ENCODE measurements at places on chromosomes 1 and 21.

DNA sequence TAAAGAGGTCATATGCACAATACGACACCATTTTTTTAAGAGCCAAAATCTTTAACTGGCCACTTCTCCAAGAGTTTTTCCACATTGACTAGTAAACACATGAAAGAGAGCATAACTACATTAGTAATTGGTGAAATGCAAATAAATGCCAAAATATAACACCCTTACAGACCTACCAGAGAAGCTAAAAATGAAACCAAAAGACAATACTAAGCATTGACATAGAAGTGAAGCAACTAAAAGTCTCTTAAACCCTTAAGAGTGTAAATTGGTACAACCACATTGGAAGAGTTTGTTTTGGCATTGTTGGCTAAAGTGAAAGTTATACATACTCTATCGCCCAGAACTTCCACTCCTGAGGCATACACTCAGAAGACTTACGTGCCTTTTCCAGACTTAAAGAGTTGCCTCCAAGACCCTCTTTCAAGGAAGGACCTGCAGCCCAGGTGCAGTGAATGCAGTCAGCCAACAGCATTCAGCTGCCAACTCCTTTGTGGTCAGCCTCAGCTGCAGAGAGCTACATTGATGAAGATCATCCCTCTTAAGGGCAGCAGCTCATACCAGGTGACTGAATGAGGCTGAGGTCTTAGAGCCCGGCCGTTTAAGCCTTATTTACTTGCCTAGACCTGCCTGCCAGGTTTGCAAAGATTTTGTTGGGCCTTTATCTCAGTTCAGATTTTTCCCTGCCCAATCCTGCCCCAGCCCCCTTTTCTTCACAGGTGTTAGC, 839.1 kb upstream of the ADGRL2 start:
- no peak for DNase-seq

GRCh38 chr1:48572646-48573258, 100.7 kb upstream of the SPATA6 start:
- DNase-seq: no peak

DNA sequence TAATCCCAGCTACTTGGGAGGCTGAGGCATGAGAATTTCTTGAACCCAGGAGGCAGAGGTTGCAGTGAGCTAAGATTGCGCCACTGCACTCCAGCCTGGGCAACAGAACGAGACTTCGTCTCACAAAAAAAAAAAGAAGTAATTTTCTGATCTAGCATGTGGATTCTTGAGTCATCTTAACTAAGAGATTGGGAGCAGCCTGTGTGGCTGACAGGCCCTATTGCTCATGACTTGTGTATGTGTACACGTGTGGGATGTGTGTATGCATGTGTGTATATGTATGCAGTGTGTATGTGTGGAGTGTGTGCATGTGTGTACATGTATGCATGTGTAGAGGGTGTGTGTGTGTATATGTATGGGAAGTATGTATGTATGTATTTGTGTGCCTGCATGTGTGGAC, 29.5 kb downstream of the DOP1B start:
- no peak for DNase-seq

GRCh38 chr1:4052657-4053056, 152.6 kb upstream of the C1orf174 start:
- no peak for DNase-seq

DNA sequence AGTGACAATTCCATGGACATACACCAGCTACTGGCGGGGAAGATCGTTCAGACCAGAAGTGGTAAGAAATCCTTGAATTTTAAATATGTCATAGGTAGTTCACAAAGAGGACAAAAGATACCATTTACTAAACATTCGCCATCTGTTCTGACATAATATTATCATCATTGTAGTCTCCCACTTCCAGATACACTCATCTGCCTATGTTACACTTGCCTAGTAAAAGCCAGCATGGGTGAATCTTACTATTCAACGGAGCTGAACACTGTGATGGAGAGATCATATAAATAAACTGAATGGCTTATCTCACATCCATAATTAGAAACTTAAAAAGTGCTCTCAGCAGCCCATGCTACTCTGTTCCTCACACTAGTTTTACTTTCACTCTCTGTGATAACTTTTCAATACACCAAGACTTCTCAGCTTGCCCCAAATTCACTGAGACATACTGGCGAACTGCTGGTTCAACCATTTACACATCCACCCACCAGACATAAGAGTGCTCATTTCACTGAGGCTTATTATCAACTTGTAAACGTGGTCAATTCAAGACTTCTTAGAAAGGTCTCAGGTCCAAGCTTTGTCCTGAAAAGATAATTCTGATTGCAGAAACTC, 463 bp upstream of the PRRC2C start:
- no peak for DNase-seq

DNA sequence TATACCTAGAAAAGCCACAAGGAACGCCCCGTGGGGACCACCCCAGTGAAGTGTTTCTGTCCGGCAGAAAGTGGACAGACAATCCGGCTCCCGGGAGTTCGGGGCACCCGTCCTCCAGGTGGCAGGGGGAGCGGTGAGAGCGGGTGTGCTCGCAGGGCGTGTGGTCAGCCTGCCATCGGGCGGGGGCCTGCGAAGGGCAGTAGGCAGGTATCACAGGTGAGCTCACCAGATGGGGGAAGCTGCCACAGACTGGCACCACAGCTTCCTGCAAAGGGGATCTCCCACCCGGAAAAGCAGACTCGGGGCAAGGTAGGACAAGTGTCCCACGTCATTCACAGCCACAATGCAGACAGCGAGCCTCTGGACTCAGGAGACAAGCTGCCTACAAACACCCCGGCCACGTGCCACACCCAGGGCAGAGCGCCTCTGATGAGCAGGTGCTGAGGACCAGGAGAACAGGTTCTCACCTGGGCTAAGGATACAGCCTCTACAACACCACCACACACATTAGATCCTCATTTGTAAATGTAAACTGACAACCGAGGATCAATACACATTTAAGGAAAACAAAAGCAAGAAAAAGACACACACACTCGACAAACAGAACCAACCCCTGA, 36.4 kb downstream of the VPS26C start:
- DNase-seq: no peak

- no peak for DNase-seq
Measured at GRCh38 chr1:224565611-224566406, 50.3 kb upstream of the CNIH3 start.

GRCh38 chr1:41629141-41629540, 144.7 kb upstream of the EDN2 start:
- DNase-seq: no peak

GRCh38 chr1:223246476-223247112, 103.5 kb upstream of the TLR5 start:
- DNase-seq: no peak

DNA sequence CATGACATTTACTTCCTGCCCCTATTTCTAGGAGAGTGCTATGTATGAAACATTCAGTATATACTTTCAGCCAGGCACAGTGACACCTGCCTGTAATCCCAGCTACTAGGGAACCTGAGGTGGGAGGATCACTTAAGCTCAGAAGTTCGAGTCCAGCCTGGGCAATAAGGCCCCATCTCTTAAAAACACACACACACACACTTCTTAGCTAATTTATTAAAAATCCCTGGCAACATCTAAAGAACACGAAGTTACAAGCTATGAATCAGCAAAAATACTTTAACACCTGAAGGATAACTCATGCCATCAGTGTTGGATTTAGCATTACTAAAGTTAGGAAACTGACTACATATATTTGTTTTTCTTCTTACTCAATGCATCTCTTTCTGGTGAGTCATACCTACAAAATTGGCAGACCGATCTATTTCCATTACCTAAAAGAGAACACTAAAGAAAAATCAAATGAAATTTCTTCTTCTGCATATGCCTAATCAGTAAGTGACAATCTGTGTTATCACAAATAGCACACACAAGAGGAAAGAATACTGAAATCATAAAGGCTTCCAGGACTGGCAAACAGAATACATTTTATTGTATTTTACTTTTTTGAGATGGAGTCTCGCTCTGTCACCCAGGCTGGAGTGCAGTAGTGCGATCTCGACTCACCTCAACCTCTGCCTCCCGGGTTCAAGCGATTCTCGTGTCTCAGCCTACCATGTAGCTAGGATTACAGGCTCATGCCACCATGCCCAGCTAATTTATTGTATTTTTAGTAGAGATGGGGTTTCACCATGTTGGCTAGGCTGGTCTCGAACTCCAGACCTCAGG, 41.4 kb downstream of the RNF115 start:
- no peak for DNase-seq
